Motor neuron (in vitro differentiated cells): ENCODE measurements at places on chromosomes 3 and 15.

DNA sequence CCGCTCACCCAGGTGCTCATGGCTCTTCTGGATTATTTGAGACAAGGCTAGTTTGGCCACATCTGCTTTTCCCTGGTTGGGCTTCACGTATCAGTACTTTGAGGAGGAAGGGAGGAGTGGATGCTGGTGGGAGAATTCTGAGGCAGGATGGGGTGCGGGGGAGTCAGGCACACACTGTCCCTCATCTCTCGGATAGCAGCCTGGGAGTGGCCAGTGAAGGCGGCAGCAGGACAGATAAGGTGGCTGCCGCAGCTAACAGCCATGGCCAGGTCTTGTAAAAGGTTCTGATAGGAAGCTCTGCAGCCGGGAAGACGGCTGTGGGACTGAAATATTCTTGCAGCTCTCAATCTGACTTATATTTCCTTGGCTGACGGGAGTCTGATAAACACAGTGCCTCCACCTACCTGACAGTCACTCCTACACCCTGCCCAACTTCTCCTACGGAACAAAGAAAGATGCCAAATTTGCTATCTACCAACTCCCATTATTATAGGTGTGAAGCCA is 87.3 kb downstream of the MESD start:
- no peak for ATAC-seq

- peak; percentile 92 for ATAC-seq
These were observed at the start of gene APEH for GRCh38 chr3:49673715-49674496. Gene APEH, plus strand, starts transcription at chr3:49674351. Its CDS starts 51 bp downstream, at chr3:49674402.

GRCh38 chr3:146554151-146554760 is 9.8 kb upstream of the PLSCR1 start:
- no peak for ATAC-seq

DNA sequence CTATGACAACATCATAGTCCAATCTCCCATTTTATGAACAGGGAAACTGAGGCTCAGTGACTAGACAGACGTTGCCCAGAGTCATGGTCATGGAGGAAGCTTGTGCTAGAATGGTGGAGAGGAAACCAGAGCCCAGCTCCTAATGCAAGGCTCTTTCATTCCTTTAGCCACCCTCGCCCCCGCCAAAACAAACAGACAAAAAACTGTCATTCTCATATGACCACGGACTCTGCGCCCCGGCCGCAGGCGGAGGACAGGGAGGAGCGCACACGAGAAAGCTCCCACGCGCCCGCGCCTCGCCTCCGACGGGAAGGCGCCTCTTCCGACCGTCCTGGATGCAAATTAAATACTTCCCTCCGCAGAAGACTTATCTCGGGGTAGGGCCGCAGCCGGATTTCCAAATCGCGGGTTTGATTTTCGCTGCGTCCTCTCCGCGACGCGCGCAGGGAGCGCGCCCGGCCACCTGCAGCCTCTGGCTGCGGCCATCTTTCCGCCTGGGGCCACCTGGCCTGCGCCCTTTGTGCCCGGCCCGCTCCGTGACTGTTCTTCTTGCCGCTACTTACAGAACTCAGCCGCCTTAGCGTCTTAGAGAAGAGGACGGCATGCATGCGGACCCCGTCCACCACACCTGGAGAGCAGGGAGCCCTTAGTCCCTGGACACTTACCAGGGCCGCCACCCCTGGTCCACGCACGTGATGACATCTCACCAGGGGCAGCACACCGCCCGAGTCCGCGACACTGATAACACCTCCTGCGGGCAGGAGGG is 670 bp upstream of the ATP13A3 start:
- ATAC-seq = no peak

DNA sequence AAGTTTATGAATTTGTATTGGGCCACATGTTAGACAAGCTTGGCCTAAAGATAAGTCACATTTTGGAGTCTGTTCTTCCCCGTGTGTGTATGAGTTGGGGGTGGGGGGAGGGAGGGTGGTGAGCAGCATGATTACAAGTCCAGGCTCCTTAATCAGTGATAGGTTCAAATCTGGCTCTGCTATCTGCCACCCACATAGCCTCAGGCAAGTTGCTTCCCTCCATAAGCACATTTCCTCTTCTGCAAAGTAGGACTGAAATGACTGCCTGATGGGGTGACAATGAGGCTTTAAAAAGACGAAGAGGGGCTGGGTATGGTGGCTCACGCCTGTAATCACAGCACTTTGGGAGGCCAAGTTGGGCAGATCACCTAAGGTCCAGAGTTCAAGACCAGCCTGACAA is 1.1 kb upstream of the SPATA12 start:
- no peak for ATAC-seq

DNA sequence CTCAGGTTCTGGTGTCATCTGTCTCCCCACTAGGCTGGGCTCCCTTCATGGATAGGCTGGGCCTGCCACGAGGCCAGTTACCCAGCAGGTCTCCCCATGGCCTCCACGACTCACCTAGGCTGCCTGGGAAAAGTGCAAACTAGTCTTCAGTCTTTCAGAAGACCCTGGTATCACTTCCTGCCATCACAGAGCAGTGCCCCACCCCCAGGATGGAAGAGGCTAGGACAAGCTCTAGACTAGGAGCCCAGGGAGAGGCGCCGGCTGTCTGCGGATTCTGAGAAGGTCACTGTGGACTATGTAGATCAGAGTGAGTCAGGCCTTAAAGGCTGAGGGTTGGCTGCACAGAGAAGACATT is 63.7 kb downstream of the CORO2B start:
- no peak for ATAC-seq

DNA sequence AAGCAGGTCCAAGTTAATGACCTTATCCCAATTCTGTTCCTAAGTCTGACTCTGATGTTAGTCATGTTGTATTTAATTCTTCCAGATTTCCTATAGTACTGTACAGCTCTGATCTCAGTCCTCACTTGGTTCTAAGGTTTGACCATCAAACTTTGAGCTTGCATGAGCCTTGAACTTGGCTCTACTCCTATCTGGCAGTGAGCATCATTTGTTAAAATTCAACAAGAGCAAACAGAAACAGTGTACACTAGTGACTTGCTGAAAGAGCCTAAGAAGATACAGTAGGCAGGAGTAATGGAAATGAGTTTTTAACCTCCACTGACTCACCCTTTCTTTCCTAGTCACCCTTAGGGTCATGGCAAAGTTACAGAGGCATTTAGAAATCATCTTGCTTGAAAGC is 451.1 kb upstream of the TPRG1 start:
- no peak for ATAC-seq

DNA sequence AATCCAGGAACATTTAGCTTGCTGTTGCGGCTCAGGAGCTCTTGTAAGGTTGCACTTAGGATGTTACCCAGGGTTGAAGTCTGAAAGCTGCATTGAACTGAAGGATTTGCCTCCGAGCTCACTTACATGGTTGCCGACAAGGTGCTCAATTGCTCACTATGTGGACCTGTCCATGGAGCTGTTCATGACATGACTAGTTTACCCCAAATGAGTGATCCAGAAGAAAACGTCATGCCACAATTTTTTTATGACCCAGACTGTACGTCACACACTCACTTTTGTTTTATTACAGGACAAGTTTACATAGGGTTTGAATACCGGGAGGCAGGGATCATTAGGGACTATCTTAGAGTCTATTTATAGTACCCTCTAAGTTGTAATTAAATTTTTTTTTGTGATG is 21.0 kb upstream of the CLDN11 start:
- no peak for ATAC-seq

- ATAC-seq = no peak
These were observed 90.5 kb downstream of the MRPL46 start for GRCh38 chr15:88376574-88377174.

DNA sequence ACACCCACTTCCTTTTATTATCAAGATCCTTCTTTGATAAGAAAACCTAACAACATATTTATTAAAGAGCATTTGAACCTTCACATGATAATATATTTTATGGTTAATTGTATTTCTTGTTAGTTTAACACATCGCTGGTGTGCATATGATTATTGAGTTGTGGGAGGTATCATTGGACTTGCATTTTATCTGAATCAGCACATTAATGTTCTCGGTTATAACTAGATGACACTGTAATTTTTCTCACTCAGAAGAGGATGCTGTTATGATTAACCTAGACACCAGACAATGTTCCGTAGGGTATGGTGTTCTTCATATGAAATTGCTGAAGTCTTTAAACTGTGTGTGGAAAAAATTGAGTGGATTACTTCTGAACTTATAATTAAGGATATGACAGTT is 1188.3 kb upstream of the EPHA6 start:
- ATAC-seq = no peak

GRCh38 chr3:194395212-194395611 is 3.9 kb downstream of the GP5 start:
- ATAC-seq = peak; percentile 77

DNA sequence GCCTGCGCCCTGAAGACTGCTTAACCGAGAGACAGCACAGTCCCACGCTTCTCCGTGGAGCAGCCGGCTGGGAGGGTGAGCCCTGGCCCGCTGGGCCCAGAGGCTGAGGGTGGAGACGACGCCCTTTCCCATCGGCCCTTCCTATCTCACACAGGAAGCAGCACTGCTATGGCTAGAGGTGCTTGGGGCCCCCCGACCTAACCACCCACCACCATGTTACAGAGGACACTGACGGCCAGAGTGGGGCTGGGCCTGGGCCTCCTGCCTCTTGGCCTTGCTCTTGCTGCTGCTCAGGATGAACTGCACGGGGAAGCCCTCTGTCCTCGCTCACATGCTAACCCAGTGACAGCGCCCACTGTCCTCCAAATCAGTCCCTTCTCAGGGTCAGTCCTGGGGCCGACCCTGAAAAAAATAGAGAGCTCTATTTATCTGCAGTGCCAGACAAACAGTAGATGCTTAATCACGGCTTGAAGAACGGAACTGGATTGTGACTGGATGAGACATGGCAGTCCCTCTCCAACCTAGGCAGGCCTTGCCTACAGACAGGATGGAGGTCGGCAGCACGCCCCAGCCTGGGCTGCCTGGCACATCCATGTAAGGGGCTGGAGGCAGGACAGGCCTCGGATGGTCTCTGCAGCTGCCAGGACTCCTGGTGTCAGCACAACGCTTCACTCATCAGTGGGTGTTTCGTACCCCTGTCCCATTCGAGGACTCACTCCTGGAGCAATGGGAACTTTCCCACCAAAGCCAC is 14.2 kb downstream of the TMEM44 start:
- no peak for ATAC-seq
